ENCODE measurements at places on chromosomes 5 and 9.

- DNase-seq = no peak
Measured at GRCh38 chr5:108617467-108618435, 129.9 kb upstream of the FER start.

- no peak for DNase-seq
Measured at GRCh38 chr5:169798906-169799660, 162.0 kb downstream of the DOCK2 start.

GRCh38 chr5:25241981-25242380 lies 597.2 kb upstream of the CDH10 start:
- DNase-seq = no peak

GRCh38 chr5:41250351-41250987 lies 37.1 kb upstream of the C6 start:
- no peak for DNase-seq

DNA sequence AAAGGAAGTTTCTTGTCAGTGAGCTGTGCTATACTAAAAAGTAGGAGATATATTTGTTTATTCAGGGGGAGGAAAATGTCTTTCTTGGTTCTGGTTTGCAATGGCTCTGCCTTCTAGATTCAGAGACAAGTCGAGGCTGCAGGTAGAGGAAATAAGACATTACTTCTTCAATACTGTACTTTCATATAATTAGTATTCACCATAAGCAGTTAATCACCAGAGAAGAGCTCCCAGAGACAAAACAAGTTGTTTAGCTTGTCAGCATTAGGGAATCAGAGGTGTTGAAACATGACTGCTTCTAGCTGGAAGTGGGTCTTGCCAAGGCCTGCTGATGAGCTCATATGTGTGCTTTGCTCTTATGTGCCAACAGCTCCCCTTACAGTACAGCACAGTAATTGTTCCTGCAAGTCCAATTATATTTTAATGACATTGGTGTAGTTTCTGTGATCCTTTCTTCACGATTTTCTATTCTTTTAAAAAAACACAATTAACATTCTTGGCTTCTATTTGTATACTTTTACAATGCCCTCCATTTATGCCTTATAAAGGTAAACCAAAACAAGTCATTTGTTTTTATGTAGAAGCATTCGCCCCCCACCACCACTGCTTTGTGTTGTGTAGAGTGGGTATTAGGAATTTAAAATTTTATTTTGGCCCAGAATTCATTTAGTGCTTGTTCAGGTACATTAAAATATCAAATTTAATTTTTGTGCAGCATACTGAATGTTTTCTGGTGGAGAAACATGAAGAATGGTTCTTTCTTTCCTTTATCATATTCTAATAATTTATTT lies 112.2 kb downstream of the RPS23 start:
- DNase-seq = no peak

DNA sequence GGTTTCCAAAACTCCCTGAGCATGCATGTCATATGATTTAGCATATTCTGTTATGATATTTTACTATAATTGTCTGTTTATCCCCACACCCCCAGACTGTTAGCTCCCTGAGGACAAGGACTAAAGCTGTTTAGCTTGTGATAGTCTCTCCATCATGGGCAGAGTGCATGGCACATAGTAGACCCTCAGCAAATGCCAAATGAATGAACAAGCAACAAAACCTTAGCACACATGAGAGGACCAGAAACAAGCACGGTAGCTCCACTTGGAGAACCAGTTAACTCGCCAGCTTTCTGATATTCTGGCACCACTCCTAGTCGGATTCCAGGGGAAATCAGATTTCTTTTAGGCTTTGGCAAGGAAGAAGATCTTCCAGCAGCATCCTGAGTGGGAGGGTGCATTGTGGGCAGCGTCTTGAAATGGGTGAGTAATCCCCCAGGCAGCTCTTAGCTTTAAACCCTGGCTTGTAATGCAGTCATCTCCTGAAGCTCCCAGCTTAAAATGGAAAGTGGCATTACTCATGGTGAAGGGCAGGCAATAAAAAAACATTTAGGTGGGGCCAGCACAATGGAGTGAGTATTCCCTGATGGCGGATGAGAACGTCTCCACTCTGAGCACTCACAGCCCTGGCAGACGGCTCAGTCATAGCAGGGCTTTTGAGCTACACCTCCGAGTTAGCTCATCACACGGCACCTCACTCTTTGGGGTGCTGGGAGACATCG lies 41.1 kb downstream of the FGF1 start:
- no peak for DNase-seq

GRCh38 chr9:114616684-114617520 lies 5.8 kb downstream of the TMEM268 start:
- DNase-seq = no peak
